Activated CD4-positive, alpha-beta memory T cell treated with anti-CD3 and anti-CD28 coated beads for 36 hours (primary cell): ENCODE measurements at places on chromosomes 16 and 17. TPM values are rescaled to one million over a fixed set of nuclear protein-coding genes. Genes with fewer than 3 reads are reported as not detected.

GRCh38 chr16:12390644-12391043 is 413.0 kb downstream of the CPPED1 start:
- no peak overlapping the region for H3K27ac ChIP-seq
- H3K4me1 ChIP-seq: no peaks in the 10 kb centered on the region
- H3K27me3 ChIP-seq: no peaks in the 10 kb centered on the region
- H3K36me3 ChIP-seq: no peaks in the 10 kb centered on the region

DNA sequence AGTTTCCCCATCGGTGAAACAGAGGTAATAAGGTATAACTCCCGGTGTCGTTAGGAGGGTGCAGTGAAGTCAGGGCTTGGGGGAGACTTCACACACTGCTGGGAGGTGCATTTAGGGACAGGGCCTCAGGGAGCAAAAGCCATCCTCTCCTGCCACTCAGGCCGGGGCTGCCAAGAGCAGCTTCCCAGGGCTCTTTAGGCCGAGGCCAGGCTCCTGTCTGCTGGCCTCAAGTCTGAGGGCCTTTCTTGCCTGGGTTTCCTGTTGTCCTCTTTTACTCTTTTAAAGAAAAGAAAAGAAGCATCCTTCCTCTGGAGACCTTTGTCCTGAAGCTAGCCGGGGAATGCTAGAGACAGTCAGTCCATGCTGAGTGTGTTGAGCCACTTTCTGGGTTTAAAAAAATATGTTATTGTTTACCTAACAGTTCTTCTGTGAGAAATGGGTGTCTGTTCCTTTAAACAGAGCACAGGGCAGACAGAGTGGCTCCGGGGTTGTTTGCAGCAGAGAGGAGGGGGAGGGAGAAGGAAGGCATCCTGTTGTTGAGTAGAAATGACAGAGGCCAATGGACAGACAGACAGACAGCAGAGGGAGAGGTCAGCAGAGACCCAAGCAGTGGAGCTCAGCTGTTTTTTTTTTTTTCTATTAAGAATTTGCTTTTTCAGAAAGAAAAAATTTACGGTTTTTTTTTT is 79.1 kb downstream of the C17orf67 start:
- DNase-seq: no peak
- H3K27ac ChIP-seq: no peak overlapping the region
- no peak overlapping the region for H3K4me3 ChIP-seq
- peaks cover 3% of the 10 kb centered on the region for H3K4me1 ChIP-seq
- H3K27me3 ChIP-seq: peaks cover 6% of the 10 kb centered on the region

DNA sequence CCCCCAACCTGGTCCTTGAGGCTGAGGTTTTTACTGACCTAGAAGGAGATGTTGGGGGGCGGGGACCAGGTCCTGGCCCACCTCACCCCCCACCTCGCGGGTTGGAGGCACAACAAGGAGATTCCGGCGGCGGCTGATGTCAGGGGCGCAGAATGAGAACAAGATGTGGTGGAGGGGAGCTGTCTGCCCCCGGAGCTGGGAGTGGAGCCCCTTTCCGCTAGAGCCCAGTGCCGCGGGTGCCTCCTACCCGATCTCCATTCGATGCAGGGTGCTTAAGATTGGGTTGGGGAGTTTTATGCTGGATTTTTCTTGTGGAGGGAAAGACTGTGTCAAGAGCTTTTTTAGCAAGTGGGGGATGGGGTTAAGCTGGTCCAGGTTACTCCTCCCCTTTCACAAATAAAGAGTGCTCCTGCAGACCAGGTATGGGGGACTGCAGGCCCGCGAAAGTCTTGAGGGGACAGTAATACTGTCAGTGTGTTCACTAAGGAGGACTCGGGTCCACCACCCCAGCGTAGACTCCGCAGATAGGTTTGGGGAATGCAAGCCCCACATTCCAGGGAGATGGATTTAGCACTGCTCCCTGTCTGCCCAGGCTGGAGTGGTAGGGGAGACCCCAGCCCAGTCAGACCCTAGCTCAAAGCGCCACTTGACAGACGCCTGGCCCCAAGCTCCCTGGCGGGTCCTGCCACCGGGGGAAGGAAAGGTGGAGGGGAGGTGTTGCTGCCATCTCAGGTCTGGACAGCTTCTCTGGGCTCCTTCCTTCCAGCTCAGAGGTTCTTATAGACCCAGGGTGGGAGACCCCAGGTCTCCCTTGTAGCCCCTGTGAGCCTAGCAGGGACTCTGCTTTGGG is 2.0 kb downstream of the CACNA1G start:
- H3K4me1 ChIP-seq: peaks cover 22% of the 10 kb centered on the region
- no peaks in the 10 kb centered on the region for H3K36me3 ChIP-seq
- DNase-seq: no peak
- H3K27me3 ChIP-seq: peaks cover 61% of the 10 kb centered on the region
- H3K27ac ChIP-seq: no peak overlapping the region

- no peak overlapping the region for H3K4me3 ChIP-seq
- no peaks in the 10 kb centered on the region for H3K27me3 ChIP-seq
- H3K36me3 ChIP-seq: no peaks in the 10 kb centered on the region
- H3K4me1 ChIP-seq: peaks cover 47% of the 10 kb centered on the region
- DNase-seq: peak; percentile 51
Observed at GRCh38 chr17:77365584-77366186, 224.9 kb downstream of the SEC14L1 start.

GRCh38 chr16:46612121-46612520 is 9.1 kb downstream of the SHCBP1 start:
- no peak overlapping the region for H3K27ac ChIP-seq
- no peaks in the 10 kb centered on the region for H3K27me3 ChIP-seq
- no peaks in the 10 kb centered on the region for H3K4me1 ChIP-seq
- no peak overlapping the region for H3K4me3 ChIP-seq
- no peak for DNase-seq

- no peak overlapping the region for H3K4me3 ChIP-seq
- no peak overlapping the region for H3K27ac ChIP-seq
- no peak for DNase-seq
- no peaks in the 10 kb centered on the region for H3K27me3 ChIP-seq
- H3K36me3 ChIP-seq: peaks cover 18% of the 10 kb centered on the region
Observed at GRCh38 chr17:68542698-68543463, 30.7 kb downstream of the PRKAR1A start.

DNA sequence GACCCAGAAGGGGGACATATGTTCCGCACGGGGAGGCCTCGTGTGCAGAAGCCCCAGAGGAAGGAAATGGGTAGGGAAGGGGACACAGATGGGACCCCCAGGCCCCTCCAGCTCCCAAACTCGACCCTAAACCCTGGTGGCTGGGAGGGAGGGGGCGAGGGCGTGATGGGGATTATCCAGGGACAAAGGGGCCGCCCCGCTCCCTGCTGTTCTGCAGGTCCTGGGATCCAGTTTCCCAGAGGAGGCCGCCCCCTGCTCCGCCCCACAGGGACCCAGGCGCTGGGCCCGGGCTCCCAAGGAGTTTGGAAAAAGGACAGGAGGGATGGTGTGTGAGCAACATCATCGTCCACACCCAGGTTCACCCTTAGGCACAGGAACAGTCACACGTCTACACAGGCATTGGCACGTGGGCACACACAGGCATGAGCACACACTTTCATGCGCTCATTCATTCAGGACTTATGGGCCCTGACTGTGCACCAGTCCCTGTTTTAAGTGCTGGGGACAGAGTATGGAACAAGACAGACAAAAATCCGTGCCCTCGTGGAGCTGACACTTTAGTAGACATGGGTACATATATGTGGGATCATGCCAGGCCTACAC is 12.8 kb upstream of the FBXL19 start:
- H3K4me1 ChIP-seq: peaks cover 8% of the 10 kb centered on the region
- DNase-seq: no peak
- H3K27me3 ChIP-seq: no peaks in the 10 kb centered on the region
- no peaks in the 10 kb centered on the region for H3K36me3 ChIP-seq
- no peak overlapping the region for H3K4me3 ChIP-seq

GRCh38 chr16:81481207-81481821 is 36.7 kb downstream of the CMIP start:
- H3K4me1 ChIP-seq: peaks cover 40% of the 10 kb centered on the region
- H3K4me3 ChIP-seq: no peak overlapping the region
- no peaks in the 10 kb centered on the region for H3K36me3 ChIP-seq
- H3K27me3 ChIP-seq: no peaks in the 10 kb centered on the region

DNA sequence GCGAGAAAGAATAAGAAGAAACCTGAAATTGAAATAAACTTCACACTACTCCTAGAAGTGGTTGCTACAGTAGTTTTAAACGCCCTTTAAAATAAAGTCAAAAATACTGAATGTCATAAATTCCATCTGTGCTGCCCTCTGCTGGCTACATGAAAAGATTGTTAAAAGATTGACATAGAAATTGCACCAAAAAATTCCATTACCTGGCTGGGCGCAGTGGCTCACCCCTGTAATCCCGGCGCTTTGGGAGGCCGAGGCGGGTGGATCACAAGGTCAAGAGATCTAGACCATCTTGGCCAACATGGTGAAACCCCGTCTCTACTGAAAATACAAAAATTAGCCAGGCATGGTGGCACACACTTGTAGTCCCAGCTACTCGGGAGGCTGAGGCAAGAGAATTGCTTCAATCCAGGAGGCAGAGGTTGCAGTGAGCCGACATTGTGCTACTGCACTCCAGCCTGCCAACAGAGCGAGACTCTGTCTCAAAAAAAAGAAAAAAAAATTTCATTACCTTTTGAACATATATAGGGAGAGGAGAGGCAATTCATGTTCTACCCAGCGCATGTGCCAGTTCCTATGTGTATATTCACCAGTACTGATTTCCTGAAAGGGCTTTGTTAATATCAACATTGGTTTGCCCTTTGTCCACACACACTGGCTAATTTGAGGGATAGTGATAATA is 36.5 kb downstream of the CYTH1 start:
- peaks cover 25% of the 10 kb centered on the region for H3K36me3 ChIP-seq
- peaks cover 91% of the 10 kb centered on the region for H3K4me1 ChIP-seq
- DNase-seq: no peak
- H3K27ac ChIP-seq: peak overlapping the region; percentile 96
- peak overlapping the region; percentile 45 for H3K4me3 ChIP-seq
- no peaks in the 10 kb centered on the region for H3K27me3 ChIP-seq

- DNase-seq: no peak
- H3K36me3 ChIP-seq: no peaks in the 10 kb centered on the region
- H3K27me3 ChIP-seq: no peaks in the 10 kb centered on the region
- H3K4me3 ChIP-seq: no peak overlapping the region
Observed at GRCh38 chr17:61247439-61247838, 152.2 kb upstream of the TBX2 start.

DNA sequence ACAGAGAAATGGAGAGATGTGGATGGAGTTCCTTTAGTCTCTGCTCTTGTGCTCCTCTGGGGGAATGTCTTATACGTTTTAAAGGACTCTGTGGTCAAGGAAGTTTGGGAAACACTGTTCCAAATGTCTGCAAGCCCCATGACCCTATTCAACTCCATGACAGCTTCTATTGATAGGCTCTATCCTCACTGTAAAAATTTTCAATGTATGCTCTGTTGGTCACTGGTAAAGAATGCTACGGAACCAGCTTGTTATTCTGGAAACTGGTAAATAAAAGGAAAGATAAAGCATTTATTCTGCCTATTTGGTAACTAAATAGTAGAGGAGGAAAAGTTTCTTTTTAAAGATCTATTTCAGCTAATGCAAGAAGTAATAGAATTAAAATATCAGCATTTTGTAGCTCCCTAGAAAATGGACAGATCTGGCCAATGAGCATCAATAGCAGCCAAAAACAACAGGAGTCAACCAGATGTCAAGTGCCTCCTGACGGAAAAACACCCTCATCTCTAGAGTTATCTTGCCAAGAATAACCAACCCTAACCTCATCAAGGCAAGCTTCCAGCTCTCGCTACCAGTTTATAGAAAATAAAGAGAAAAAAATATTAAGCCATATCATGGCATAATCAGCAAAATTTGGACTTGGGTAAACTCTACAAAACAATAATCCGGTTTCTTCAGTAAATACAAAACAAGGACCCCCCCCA is 16.1 kb downstream of the GDE1 start:
- no peak for DNase-seq
- H3K27ac ChIP-seq: no peak overlapping the region
- no peak overlapping the region for H3K4me3 ChIP-seq
- H3K4me1 ChIP-seq: no peaks in the 10 kb centered on the region
- no peaks in the 10 kb centered on the region for H3K27me3 ChIP-seq

- H3K27ac ChIP-seq: no peak overlapping the region
- no peak overlapping the region for H3K4me3 ChIP-seq
- DNase-seq: no peak
- H3K4me1 ChIP-seq: no peaks in the 10 kb centered on the region
- H3K27me3 ChIP-seq: no peaks in the 10 kb centered on the region
Observed at GRCh38 chr16:56401482-56401881, 23.9 kb downstream of the AMFR start.

DNA sequence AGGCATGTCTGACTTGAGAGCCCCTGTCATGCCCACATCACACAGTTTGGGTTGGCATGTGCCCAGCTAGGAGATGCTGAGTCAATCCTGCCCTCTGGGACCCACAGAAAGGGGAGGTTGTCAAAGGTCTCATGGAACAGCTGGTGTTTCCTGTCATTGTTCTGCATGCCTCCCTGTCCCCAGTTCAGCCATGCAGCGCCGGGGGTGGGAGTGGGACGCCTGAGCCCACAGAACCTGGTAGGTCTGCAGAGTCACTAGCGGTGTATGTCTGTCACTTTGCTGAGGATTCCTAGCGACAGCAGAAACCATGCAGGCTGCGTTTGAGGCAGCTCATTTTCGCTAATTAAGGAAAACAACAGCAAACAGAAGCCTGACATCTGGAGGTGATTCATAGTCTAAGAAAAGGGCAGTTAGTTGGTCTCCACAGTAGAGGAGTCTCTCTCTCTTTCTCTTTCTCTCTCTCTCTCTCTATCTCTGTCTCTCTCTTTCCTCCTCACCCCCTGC is 19.6 kb upstream of the CCL1 start:
- peaks cover 45% of the 10 kb centered on the region for H3K4me1 ChIP-seq
- DNase-seq: peak; percentile 77
- H3K4me3 ChIP-seq: no peak overlapping the region
- H3K27ac ChIP-seq: no peak overlapping the region

DNA sequence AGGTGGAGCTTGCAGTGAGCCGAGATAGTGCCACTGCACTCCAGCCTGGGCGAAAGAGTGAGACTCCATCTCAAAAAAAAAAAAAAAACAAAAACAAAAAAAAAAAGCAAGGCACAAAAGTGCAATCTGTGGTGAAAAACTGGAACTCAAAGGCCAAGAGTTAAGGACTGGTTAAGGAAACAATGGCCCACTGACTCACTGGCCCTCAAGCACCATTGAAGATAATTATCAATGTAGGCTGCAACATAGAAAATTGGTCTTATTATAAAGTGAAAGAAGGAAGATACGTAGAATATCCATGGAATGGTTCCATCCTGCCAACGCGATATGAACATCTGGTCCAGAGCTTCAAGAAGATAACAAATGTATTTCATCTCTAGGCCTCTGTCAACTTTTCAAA is 444.2 kb downstream of the SOX9 start:
- peaks cover 13% of the 10 kb centered on the region for H3K4me1 ChIP-seq
- no peak overlapping the region for H3K4me3 ChIP-seq
- no peaks in the 10 kb centered on the region for H3K36me3 ChIP-seq

- peaks cover 12% of the 10 kb centered on the region for H3K4me1 ChIP-seq
- H3K27me3 ChIP-seq: no peaks in the 10 kb centered on the region
- H3K4me3 ChIP-seq: no peak overlapping the region
- peak; percentile 71 for DNase-seq
- H3K27ac ChIP-seq: no peak overlapping the region
- H3K36me3 ChIP-seq: peaks cover 30% of the 10 kb centered on the region
Observed at GRCh38 chr16:15682105-15682570, 32.1 kb downstream of the NDE1 start.

The PABPN1L gene
- total RNA-seq: not detected

The KRTAP4-5 gene
- total RNA-seq: not detected

The GNPTG gene
- 19.0 TPM for total RNA-seq

The PRR35 gene
- total RNA-seq: not detected
